ENCODE measurements at places on chromosomes 2 and 18. TPM values are rescaled to one million over a fixed set of nuclear protein-coding genes. Genes with fewer than 3 reads are reported as not detected.
A peak's percentile ranks its signal among the peaks of the same experiment; 100 is the strongest.

The CHRND gene
- not detected for total RNA-seq

The CYS1 gene
- total RNA-seq: 4.5 TPM

The NAT8 gene
- total RNA-seq: not detected

The NDUFV2 gene
- total RNA-seq: 106 TPM

The RTP5 gene
- not detected for total RNA-seq

The SPIRE1 gene
- 48.2 TPM for total RNA-seq

The DCDC2C gene
- total RNA-seq: not detected

The SLC30A3 gene
- total RNA-seq: 0.58 TPM

GRCh38 chr2:127392828-127393578 lies 5.2 kb upstream of the MAP3K2 start:
- H3K27ac ChIP-seq: no peak overlapping the region
- H3K4me1 ChIP-seq: peaks cover 6% of the 10 kb centered on the region
- no peaks in the 10 kb centered on the region for H3K36me3 ChIP-seq
- no peaks in the 10 kb centered on the region for H3K27me3 ChIP-seq
- DNase-seq: no peak

DNA sequence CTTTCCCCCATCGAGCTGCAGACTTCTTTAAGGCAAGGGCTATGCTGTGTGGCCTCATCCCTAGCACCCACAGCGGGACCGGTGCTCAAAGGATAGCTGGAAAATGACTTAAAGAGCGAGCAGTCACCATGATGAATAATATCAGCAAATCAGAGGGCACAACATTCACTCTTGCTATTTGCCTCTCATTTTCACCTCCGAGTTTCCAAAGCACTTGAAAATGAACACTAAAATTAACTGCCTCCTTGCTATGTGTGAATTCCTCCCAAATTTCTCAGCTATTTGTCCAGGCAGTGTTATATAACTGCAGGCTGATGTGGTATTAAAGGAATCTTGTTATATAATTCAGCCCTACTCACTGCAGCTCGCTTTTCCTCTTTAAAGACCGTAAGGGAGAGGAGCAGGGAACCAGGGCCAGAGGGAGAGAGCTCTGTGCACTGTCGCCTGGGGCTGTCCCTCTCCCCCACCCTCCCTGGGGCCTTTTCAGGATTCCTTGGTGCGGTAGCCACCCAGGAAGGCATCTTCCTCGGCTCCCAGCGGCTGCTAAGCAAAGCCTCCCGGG lies 1.4 kb downstream of the CYS1 start:
- DNase-seq: no peak
- peaks cover 49% of the 10 kb centered on the region for H3K27me3 ChIP-seq
- peak overlapping the region; percentile 56 for H3K27ac ChIP-seq
- H3K4me3 ChIP-seq: peak overlapping the region; percentile 52
- H3K36me3 ChIP-seq: no peaks in the 10 kb centered on the region

- H3K4me1 ChIP-seq: no peaks in the 10 kb centered on the region
- H3K4me3 ChIP-seq: no peak overlapping the region
- no peaks in the 10 kb centered on the region for H3K36me3 ChIP-seq
- DNase-seq: no peak
- H3K27ac ChIP-seq: no peak overlapping the region
These were observed 1233.6 kb upstream of the TMEFF2 start for GRCh38 chr2:193428336-193428818.

GRCh38 chr2:119259296-119259860 lies 35.7 kb downstream of the STEAP3 start:
- H3K36me3 ChIP-seq: no peaks in the 10 kb centered on the region
- H3K27ac ChIP-seq: no peak overlapping the region
- H3K27me3 ChIP-seq: no peaks in the 10 kb centered on the region
- H3K4me3 ChIP-seq: no peak overlapping the region
- no peaks in the 10 kb centered on the region for H3K4me1 ChIP-seq

GRCh38 chr2:188720811-188721605 lies 253.2 kb upstream of the COL3A1 start:
- no peak overlapping the region for H3K4me3 ChIP-seq
- no peaks in the 10 kb centered on the region for H3K27me3 ChIP-seq
- H3K36me3 ChIP-seq: no peaks in the 10 kb centered on the region
- H3K4me1 ChIP-seq: no peaks in the 10 kb centered on the region
- no peak overlapping the region for H3K27ac ChIP-seq
- DNase-seq: no peak

DNA sequence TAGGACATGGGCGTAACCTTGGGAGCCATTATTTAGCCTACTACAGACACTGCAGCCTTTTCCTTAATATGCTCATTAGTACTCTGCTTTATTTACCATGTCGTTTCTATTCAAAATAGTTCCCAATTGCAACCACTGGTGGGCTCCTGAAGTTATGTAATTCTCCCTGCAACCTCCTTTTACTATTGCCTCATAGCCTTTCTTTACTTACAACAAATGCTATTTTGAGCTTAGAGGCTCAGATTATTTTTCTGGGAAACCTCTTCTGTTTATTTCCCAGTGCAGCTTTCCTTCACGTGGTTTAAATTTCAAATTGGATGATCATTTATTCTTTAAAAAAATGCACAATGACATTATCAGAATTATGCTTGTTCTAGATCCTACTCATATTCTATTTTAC lies 492.3 kb upstream of the TMEFF2 start:
- no peak overlapping the region for H3K4me3 ChIP-seq
- no peak overlapping the region for H3K27ac ChIP-seq
- DNase-seq: no peak
- H3K4me1 ChIP-seq: no peaks in the 10 kb centered on the region

- H3K27ac ChIP-seq: no peak overlapping the region
- no peak for DNase-seq
- no peaks in the 10 kb centered on the region for H3K36me3 ChIP-seq
These were observed 149.2 kb upstream of the VWC2L start for GRCh38 chr2:214261683-214262082.

DNA sequence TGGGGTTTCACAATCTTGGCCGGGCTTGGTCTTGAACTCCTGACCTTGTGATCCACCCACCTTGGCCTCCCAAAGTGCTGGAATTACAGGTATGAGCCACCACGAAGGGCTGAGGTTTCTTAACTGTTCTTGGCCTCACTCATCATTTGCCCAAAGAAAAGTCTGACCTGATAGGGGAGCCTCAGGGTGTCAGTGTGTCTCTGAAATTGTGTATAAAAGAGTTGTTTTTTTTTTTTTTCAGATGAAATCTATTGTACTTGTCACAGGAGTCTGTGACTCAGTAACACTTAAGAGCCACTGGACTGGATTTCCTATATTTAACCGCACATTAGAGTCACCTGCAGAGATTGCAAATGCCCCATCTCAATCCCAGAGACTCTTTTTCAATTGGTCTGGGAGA lies 16.9 kb downstream of the PMAIP1 start:
- peaks cover 2% of the 10 kb centered on the region for H3K4me1 ChIP-seq
- no peaks in the 10 kb centered on the region for H3K27me3 ChIP-seq
- H3K36me3 ChIP-seq: no peaks in the 10 kb centered on the region
- H3K4me3 ChIP-seq: no peak overlapping the region
- H3K27ac ChIP-seq: no peak overlapping the region

DNA sequence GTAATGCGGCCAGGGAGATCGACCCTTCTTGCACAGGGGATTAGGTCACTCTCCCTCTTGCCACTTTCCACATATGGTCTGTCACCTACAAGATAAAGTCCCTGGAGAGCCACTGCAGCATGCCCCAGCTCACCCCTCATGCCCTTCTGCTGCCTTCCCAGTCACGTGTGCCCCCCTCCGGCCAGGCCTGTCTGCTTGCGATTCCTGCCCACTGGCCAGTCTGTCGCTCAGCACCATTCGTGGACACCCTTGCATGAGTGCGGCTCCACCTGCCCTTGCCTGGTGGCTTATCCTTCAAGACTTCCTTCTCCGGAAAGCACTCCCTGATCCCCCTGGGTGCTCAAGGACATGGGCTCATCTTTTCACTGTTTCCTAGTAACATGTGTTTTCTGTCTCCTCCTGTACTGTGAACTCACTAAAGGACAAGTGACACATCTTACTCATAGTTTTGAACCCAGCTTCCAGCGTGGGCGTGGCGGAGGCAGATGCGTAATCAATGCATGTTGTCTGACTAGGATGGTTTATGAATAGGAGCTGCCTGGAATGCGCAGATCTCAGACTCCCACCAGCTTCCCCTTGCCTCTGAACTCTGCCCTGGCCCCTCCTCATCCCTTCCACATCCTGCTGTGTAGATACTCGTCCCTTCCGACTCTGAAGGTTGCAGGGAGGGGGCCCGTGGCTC lies 7.8 kb upstream of the NT5DC4 start:
- no peaks in the 10 kb centered on the region for H3K36me3 ChIP-seq
- no peaks in the 10 kb centered on the region for H3K27me3 ChIP-seq
- no peak overlapping the region for H3K27ac ChIP-seq
- H3K4me3 ChIP-seq: no peak overlapping the region

- DNase-seq: no peak
- no peaks in the 10 kb centered on the region for H3K27me3 ChIP-seq
- H3K36me3 ChIP-seq: no peaks in the 10 kb centered on the region
- no peak overlapping the region for H3K4me3 ChIP-seq
- H3K27ac ChIP-seq: no peak overlapping the region
- no peaks in the 10 kb centered on the region for H3K4me1 ChIP-seq
These were observed 70.3 kb downstream of the MAIP1 start for GRCh38 chr2:200025717-200026116.

DNA sequence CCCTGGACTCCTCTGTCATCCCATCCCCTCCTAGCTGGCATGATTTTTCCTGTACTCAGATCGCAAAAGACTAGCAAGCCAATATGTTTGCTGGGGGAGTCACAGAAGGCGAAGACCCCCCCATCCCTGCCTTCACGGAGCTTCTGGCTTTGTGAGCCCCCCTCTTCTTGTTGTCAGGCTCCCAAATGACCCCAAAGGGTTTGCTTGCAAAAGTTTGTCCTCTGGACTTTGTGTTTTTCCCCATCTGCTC lies 169.9 kb downstream of the SMAD7 start:
- no peak for DNase-seq
- peaks cover 83% of the 10 kb centered on the region for H3K4me1 ChIP-seq
- no peaks in the 10 kb centered on the region for H3K36me3 ChIP-seq
- no peak overlapping the region for H3K4me3 ChIP-seq
- peak overlapping the region; percentile 90 for H3K27ac ChIP-seq

GRCh38 chr2:19086231-19086651 lies 272.2 kb downstream of the OSR1 start:
- no peaks in the 10 kb centered on the region for H3K36me3 ChIP-seq
- no peaks in the 10 kb centered on the region for H3K27me3 ChIP-seq
- no peaks in the 10 kb centered on the region for H3K4me1 ChIP-seq
- no peak for DNase-seq

DNA sequence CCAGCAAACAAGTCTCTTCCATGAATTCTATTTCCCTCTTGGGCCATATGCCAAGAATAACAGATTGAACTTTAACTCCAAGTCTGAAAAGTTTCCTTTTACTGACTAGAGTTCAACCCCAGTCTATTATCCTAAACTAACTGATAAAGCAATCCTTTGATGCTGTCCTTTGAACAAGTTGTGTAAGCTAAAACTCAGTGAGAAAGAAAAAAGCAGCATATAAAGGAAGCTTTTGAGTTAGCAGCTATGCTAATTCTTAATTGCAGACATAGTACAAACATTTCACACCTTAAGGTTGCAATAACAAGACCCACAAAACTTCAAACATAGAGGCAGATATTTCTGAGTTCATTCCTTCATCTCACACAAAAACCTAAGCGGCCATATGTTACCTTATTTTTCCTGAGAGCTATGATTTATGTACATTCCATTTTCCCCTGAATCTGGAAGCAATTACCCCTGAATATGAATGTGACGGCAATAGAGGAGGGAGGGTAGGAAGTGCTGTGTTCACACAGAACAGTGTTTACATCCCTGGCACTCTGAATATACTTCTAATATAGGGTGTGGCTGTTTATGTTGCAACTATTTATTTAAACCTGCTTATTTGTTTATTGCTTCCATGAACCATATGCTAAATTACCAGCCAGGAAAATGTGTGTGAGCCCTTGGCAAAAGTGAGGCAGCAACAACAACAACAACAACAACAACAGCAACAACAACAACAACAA lies 180.6 kb downstream of the IRS1 start:
- H3K4me3 ChIP-seq: no peak overlapping the region
- no peaks in the 10 kb centered on the region for H3K27me3 ChIP-seq
- H3K27ac ChIP-seq: no peak overlapping the region
- no peaks in the 10 kb centered on the region for H3K4me1 ChIP-seq

DNA sequence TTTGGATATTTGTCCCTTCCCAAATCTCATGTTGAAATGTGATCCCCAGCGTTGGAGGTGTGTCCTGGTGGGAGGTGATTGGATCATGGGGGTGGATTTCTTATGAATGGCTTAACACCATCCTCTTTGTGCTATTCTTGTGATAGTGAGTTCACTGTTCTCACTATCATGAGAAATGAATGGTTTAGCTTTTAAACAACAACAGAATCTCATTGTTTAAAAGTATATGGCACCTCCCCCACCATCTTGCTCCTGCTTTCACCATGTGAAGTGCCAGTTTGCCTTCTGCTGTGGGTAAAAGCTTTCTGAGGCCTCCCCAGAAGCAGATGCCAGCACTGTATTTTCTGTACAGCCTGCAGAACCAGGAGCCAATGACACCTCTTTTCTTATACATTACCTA lies 38.1 kb downstream of the KIAA1328 start:
- no peaks in the 10 kb centered on the region for H3K36me3 ChIP-seq
- no peak overlapping the region for H3K27ac ChIP-seq
- H3K27me3 ChIP-seq: no peaks in the 10 kb centered on the region

- no peak for DNase-seq
- H3K4me1 ChIP-seq: peaks cover 32% of the 10 kb centered on the region
- no peaks in the 10 kb centered on the region for H3K36me3 ChIP-seq
- H3K27ac ChIP-seq: peak overlapping the region; percentile 63
- no peak overlapping the region for H3K4me3 ChIP-seq
- H3K27me3 ChIP-seq: no peaks in the 10 kb centered on the region
These were observed 5.1 kb downstream of the AGPS start for GRCh38 chr2:177397481-177398289.

GRCh38 chr2:47346107-47346506 lies 56.8 kb upstream of the MSH2 start:
- H3K4me3 ChIP-seq: no peak overlapping the region
- no peak for DNase-seq
- H3K36me3 ChIP-seq: no peaks in the 10 kb centered on the region

GRCh38 chr2:154813636-154814035 lies 115.1 kb downstream of the KCNJ3 start:
- no peak for DNase-seq
- H3K36me3 ChIP-seq: no peaks in the 10 kb centered on the region
- no peak overlapping the region for H3K27ac ChIP-seq
- no peaks in the 10 kb centered on the region for H3K27me3 ChIP-seq
- no peaks in the 10 kb centered on the region for H3K4me1 ChIP-seq

- H3K4me3 ChIP-seq: no peak overlapping the region
- H3K27me3 ChIP-seq: no peaks in the 10 kb centered on the region
- DNase-seq: no peak
- H3K27ac ChIP-seq: no peak overlapping the region
- H3K4me1 ChIP-seq: no peaks in the 10 kb centered on the region
- no peaks in the 10 kb centered on the region for H3K36me3 ChIP-seq
These were observed 178.2 kb downstream of the LOXHD1 start for GRCh38 chr18:46478796-46479195.
